ENCODE measurements at places on chromosomes 16 and 17.
A peak's percentile ranks its signal among the peaks of the same experiment; 100 is the strongest.

DNA sequence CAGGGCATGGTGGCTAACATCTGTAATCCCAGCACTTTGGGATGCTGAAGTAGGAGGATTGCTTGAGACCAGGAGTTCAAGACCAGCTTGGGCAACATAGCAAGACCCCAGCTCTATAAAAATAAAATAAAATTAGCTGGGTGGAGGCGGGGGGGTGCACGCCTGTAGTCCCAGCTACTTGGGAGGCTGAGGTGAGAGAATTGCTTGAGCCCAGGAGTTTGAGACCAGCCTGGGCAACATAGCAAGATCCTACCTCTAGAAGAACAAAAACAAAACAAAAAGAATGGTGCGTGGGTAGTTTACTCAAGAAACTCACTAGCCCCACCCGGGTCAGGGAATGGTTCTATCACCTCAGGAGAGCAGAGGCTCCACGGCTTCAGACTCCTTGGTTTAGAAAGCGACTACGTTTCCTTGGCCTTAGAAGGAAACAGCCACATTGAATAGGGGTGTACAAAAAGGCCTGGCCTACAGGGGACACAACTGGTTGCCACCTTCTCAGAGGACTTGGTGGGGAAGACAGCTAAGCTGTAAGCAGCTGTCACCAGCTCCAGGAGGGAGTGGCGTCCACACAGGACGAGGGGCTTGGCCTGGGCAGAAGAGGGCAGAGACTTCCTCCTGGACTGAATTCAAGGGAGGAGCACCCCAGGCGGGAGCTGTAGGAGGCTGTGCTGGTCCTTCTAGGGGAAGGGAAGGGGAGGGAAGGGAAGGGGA lies 716 bp downstream of the TK1 start:
- peak; percentile 62 for DNase-seq

DNA sequence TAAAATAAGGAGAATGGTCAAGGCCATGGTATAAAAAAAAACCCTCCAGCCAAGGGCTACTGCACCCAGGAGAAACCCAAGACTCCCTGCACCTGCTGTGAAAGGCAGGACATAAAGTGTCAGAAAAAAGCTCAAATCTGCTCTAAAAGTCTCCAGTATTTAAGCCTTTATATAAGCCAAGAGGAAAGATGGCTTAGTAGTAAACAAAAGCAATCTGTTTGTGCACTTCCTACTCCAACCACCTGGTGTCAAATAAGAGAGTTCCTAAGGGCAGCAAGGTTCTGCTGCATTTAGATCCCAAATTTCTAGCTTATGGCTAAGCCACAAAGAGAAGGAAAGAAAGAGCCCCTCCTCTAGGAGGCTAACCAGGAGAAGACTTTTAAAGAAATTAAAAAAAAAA lies 20.6 kb downstream of the ACSM1 start:
- no peak for DNase-seq

DNA sequence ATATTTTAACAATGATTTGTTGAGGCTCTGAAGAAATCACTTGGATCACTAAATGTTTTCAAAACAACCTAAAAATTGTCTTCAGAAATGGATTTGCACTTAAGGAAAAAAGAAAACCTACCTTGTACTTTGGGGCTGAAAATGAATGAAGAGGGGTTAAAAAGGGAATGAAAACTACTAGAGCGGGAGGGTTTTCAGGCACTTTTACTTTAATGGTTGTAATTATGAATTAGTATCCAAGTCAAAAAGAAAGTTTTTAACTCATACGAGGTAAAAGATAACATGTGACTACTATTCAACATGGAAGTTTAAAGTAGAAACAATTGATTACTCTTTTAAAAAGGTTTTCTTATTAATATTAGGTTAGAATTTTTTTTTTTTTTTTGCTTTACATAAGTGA lies 5.1 kb downstream of the IGF2BP1 start:
- DNase-seq = no peak

DNA sequence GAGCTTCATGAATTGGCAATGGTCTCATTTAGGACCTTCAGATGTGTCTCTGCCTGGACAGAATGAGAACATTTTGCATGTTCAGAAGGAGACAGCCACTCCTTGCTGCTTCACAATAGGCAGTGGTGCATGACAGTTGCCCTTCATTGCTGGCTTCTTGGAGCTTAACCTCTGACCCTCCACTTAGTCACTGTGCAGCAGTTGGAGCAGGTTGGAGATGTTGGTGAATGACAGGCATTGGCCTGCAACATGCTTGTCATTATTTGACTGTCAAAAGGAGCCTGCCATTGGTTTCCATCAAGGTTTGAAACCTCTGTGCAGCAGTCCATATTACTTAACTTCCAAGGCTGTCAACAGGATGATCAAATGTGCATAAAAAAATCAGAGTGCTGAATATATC lies 22.7 kb downstream of the FTO start:
- DNase-seq = peak; percentile 82

DNA sequence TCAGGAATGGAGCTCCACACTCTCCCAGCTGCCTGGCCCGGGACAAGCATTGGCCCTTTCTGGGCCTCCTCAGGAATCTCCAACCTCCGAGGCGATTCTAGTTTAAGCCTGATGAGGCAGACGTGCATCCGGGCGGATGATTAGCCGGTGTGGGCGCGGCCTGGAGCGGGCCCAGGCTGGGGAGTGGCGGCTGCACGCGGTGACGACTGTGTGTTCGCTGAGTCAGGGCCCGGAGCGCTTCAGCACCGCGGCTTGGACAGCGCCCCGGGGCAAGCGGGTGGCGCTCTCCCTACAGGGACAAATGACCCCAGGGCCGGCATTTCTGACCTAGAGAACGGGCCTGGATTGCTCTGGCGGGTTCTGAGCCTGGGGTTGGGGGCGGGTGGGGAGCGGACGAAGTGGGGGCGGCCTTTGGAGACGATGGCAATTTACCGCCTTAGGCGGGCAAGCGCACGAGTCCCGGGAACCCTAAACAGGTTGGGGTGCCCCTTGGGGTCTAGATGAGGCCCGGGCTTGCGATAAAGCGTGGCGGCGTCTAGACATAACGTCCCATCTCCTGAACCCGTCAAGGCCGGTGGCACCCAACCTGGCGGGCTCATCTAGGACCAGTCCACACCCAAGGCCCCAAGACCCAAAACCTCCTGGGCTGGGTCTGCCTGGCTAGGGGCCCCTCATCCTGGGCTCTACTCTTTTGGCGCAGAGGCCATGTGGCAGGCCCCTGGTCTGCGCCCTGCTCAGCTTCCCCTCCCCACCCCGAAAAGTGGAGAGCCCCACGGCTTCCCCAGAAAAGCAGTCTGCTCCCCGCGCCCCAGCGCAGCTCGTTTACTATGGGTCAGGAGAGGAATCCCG lies 22.3 kb upstream of the ZNHIT3 start:
- DNase-seq = peak; percentile 55

GRCh38 chr17:3719265-3719664 lies 4.4 kb upstream of the HASPIN start:
- DNase-seq = no peak

DNA sequence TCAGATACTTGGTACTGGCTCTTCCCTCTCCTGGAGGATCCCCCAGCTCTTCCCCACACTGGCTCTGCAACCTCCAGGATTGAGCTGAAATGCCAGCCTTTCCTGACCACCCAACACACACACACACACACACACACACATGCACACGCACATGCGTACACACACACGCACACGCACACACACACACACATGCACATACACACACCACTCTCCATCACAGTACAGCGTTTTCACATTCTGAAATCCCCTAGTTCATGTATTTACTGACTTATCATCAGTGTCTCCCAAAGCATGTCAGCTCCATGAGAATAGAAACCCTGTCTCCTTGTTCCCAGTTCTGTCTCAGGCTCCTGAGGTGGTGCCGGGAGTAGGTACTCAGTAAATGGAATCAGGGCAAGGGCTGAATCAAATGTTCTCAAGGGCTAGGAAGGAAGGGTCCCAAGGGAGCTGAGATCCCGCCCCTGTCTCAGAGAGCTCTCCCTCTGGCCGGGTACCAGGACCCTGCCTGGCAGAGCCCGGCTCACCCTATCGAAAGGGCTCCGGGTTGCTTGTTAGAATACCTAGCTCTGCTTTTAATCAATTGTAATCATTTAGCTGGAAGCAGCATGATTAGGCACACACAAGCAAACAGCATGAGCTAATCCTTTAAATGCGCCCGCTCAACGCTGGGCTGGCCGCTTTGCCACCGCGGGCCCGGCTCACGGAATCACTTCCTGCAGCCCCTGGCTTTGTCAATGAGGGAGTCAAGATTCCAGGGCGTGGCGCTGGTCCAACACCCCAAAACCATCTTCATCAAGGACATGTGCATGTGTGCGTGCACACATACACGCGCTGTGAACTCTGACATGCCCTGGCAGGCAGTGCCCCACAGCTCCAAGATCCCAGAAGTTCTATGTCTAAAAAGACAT lies 140.7 kb downstream of the C16orf78 start:
- no peak for DNase-seq

DNA sequence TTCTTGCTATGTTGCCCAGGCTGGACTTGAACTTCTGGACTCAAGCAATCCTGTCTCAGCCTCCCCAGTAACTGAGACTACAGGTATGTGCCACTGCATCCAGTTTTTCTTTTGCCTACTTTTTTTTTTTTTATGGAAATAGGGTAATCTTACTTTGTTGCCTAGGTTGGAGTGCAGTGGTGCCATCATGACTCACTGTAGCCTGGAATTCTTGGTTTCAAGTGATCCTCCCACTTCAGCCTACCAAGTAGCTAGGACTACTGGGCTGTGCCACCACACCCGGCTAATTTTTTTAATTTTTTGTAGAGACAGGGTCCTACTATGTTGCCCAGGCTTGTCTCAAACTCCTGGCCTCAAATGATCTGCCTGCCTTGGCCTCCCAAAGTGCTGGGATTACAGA lies 10.0 kb downstream of the LRRC36 start:
- peak; percentile 44 for DNase-seq

GRCh38 chr16:2795395-2796143 lies 2.7 kb upstream of the PRSS41 start:
- DNase-seq = no peak

DNA sequence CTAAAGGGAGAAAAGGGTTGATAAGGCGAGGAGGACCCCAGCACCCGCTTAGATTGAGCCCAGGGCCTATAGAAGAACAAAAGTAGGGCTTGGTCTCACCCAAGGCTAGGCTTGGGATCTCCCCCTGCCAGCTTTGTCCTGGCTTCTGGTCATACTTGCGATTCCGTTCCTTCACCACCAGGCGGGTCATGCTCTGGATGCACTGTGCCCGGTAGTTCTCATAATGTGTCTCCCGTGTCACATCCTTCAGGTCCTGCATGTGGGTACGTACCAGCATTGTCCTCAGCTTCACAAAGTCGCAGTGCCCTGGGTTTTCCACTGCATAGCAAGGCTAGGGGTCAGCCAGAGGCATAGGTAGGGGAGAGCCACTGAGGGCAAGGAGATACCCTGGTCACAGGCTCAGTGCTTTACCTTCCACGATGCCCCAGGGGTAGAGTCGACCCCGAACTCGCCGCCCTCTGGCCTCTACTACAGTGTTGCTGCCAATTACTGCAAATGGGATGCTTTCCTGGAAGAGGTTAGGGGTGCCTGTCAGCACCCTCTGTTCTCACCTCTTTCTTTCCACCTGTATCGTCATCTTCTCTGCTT lies 6.5 kb upstream of the MTMR4 start:
- DNase-seq = no peak

DNA sequence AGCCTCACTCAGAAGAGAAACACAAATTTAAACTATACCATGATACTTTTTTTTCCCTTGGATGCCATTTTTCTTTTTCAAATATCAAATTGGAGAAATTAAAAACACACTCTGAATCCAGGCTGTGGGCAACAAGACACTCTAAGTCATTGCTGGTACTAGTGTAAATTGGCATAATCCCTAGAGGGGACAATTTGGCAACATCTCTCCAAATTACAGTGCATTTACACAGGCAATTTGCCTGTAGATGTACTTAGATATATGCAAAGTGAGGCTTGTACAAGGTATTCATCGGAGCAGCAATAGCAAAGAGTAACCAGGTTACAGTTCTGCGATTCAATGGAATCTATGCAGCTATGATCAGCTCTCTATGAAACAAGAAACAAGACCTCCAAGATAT lies 6.7 kb upstream of the GUCY2D start:
- no peak for DNase-seq

GRCh38 chr17:48053758-48054237 lies 5.6 kb downstream of the NFE2L1 start:
- no peak for DNase-seq

GRCh38 chr16:60151987-60152386 lies 1417.9 kb upstream of the GOT2 start:
- DNase-seq = peak; percentile 8

DNA sequence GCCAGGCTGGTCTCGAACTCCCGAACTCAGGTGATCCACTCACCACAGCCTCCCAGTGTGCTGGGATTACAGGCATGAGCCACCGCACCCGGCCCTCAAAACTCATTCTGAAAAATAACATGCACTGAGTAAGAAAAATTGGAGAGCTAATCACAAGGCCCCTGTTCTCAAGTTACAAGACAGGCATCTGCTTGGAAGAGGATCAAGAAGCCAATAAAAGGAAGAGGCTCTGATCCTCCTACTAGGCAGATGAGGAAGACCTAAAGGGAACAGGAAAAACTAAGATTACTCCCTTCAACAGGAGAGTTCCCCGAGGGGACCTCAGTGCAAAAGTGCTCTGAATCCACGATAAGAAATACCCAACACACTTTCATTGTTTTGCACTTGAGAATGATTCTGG lies 18.4 kb downstream of the BLMH start:
- no peak for DNase-seq

DNA sequence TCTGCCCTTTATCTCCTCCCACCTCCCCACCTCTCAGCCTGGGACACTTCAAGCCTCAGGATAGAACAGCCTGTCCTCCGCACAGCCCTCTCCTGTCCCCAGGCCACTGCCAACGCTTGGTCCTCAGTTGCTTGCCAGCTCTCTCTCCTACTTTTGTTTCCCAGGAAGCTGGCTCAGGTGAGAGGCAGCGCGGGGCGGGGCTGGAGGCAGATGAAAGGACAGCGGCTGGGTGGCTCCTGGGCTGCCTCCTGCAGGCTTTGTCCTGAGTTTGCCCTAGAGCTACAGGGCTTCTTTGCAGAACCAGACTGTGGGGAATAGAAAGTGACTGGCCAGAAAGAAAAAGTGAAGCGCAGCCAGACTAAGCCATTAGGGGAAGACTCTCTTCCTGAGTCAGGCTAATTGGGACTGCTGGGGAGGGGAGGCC lies 48.2 kb upstream of the CDC42EP4 start:
- no peak for DNase-seq

GRCh38 chr16:50467943-50468748 lies 80.0 kb upstream of the NKD1 start:
- no peak for DNase-seq
